CD4-positive, alpha-beta T cell treated with Interleukin-6 at 100 ng/mL for 8 hours (primary cell): ENCODE measurements at places on chromosomes 16 and 17.

- DNase-seq = no peak
Measured at GRCh38 chr16:67531247-67531646, 2.6 kb downstream of the RIPOR1 start.

DNA sequence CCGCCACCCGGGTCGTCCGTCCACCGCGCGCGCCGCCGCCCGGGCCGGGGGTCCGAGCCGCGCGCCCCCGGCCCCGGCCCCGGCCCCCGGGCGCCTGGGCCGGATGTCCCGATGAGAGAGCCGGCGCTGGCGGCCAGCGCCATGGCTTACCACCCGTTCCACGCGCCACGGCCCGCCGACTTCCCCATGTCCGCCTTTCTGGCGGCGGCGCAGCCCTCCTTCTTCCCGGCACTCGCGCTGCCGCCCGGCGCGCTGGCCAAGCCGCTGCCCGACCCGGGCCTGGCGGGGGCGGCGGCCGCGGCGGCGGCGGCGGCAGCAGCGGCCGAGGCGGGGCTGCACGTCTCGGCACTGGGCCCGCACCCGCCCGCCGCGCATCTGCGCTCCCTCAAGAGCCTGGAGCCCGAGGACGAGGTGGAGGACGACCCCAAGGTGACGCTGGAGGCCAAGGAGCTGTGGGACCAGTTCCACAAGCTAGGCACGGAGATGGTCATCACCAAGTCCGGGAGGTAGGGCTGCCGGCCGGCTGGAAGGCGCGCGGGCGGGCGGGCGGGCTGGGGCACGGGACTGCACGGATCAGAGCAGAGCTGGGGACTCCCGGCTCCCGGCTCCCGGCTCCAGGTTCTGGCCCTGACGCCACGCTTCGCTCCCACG is 548 bp downstream of the TBX2 start:
- no peak for DNase-seq

- no peak for DNase-seq
Measured at GRCh38 chr17:67059372-67059771, 15.0 kb downstream of the CACNG1 start.

GRCh38 chr16:86574646-86575045 is 3.7 kb upstream of the FOXL1 start:
- DNase-seq = no peak

DNA sequence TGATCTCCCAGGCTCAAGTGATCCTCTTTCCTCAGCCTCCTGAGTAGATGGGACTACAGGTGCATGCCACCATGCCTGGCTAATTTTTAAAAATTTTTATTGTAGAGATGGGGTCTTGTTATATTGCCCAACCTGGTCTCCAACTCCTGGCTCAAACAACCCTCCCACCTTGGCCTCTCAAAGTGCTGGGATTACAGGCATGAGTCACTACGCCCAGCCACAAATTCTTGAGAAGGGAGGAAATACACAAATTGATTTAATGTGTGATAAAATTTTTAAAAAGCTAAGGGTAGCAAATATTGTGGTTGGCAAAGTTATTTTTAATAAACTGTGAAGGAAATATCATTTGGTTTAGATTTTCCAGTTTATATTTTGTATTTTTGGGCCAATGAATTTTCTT is 9.6 kb downstream of the ITGAD start:
- no peak for DNase-seq

DNA sequence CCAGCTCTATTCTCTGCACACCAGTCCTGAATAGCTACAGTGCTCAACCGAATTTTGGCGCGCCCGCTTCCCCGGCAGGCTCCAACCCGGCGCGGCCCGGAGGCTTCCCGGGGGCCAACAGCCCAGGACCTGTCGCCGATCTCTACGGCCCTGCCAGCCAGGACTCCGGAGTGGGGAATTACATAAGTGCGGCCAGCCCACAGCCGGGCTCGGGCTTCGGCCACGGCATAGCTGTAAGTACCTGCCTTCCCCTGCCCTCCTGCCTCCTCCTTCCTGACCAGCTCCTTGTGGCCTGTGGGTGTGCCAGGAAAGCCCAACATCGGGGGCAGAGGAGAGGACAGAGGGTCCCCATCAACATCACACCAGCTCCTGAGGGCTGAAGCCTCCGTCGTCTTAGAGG is 70.2 kb downstream of the CCDC182 start:
- no peak for DNase-seq

GRCh38 chr16:27407133-27407532 is 5.2 kb downstream of the IL21R start:
- DNase-seq = no peak

DNA sequence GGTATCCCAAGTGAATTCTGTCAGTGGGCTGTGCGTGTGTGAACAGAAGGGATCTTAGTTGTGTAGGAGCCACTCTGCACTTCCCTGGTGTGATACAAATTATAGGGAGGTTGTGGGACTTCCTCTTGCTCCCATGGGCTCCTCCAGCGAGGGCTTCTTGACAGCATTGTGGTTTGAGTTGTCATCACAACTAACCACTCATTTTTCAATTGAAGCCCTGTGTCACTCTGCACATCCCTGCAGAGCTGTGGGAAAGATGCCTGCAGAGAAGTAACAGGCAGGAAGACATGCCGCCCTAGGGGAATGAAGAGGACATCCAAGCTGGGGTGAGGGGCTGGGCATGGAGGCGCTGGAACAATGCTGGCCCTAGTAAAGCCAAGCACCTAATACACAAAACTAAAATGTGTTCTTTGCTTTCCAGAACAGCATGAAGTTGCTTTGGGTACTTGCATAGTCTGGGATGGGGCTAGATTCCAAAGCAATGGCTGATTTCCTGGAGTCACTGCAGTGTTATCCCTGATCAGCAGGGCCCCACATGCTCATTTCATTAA is 692.5 kb downstream of the TOX3 start:
- no peak for DNase-seq

- peak; percentile 41 for DNase-seq
Measured at GRCh38 chr17:4498461-4499397, at the start of gene SPNS2. SPNS2 (plus strand) TSS chr17:4498881; CDS start chr17:4499048, 167 bp downstream.

GRCh38 chr16:35862242-35862641 is 2402.8 kb downstream of the TP53TG3F start:
- no peak for DNase-seq

DNA sequence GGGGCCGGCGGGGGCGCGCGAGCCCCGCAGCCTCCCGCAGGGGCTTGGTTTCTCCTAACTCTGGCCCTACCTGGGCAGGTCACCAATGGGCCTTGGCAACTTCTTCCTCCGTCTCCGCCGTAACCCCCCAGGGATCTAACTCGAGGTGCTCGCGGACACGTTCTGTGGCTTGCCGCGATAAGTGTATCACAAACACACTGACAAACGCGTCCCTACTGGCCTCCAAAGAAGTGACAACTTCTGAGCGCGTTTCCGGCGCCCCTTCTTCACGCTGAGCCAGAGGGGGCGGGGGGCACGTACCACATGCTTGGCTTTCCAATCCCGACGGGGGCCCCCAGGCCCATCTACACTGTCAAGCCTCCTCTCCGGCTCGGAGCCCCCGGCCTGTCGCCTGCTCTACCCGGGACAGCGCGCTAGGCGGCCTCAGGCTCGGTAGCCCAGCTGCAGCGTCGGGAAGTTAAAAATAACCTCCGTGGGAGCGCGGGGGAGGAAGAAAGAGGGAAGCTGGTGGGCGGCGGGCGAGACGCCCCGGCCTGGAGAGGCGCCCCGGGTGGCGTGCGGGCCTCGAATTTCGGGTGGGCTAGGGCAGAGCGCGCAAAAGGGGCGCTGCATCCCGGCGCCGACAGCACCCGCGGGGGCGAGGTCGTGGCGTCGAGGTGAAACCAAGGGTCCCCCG is 725 bp upstream of the SPHK1 start:
- DNase-seq = peak; percentile 12

DNA sequence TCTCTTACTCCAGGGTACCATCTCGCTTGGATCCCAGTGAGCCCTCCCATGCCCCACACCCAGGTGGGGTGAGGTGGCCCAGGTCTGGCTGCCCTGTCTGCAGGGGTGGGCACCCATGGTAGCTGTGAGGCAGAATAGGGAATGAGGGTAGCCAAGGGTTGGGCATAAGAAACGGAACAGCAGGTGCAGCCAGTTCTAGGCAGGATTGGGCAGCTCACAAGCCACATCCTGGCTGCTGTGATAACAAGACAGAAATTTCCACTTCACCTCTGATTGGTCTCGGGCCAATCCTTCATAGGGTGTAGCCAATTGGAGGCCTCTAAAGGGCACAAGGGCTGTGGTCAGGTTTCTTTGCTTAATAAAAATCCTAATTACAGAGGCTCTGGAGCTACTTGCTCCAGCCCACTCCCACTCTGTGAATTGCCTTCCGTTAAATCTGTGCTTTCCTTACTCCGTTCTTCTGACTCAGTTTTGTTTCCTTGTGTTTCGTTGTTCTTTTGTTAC is 1.5 kb upstream of the ARHGDIG start:
- DNase-seq = peak; percentile 31

- DNase-seq = peak; percentile 21
Measured at GRCh38 chr16:67857547-67858233, 10.2 kb upstream of the CENPT start.

GRCh38 chr17:63697341-63698286 is 2.3 kb downstream of the LIMD2 start:
- DNase-seq = peak; percentile 85

DNA sequence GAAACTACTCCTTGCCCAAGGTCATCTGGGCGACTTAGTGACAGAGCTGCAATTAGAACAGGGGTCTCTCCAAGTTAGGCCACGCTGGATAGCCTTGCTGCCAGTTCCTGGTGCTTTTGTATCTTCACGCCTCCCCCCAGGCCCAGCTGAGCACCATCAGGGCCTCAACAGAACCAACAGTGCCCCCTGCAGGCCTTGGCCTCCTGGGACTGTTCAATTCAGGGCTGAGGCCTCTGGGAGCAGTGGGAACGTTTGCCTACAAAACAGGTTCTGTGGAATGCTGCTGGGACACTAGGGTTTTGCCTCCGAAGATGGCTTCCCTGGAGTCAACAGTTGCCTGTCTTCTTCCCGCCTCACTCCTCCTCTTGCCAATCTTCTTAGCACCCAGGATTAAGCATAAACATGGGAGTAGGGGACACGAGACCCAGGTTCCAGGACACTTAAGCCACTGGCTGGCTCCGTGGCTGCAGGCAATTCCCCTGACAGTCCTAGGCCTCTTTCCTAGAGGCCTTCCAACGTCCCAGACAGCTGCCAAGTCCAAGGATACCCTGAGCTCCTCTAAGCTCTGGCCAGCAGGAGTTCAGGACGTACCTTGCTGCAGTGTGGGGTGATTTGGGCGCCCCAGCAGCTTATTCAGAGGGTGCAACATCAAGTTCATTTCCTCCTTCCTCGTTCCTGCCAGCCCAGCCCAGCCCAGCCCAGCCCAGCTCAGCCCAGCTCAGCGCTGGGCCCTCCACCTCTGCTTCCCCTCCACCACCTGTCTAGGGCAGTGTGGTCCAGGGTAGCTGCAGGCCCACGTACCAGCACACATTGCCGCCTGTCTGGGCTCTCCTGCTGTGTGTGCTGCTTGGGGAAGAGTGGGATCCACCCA is 246.6 kb upstream of the RPL38 start:
- peak; percentile 35 for DNase-seq

- no peak for DNase-seq
Measured at GRCh38 chr17:74484066-74484465, 17.6 kb downstream of the CD300A start.

- no peak for DNase-seq
Measured at GRCh38 chr17:29256735-29257466, 10.2 kb downstream of the CRYBA1 start.

DNA sequence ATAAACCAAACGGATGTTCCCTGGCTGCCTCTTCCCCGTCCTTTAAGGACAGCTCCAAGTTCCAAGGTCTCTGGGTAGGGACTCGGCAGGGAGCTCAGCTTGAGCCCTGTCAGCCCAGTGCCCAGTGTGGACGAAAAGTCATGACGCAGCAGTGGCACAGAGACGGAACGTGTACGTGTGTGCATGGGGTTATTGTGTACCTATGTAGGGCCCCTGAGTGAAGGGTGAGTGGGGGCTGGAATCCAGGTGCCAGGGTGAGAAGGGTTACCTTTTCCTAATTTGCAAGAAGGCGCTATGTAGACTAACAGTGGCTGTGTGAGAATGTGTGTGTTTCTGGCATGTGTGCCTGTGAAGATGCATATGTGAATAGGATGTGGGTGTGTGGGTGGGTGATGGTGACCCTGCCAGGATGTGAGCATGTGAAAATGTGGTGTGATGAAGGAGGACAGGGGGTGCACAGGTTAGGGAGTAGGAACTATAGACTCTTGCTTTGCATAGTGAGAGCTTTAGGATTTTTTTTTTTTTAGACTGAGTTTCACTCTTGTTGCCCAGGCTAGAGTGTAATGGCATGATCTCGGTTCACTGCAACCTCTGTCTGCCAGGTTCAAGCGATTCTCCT is 6.0 kb downstream of the SCN4A start:
- DNase-seq = peak; percentile 21

- no peak for DNase-seq
Measured at GRCh38 chr17:33945646-33946546, 309.2 kb upstream of the CCL2 start.

DNA sequence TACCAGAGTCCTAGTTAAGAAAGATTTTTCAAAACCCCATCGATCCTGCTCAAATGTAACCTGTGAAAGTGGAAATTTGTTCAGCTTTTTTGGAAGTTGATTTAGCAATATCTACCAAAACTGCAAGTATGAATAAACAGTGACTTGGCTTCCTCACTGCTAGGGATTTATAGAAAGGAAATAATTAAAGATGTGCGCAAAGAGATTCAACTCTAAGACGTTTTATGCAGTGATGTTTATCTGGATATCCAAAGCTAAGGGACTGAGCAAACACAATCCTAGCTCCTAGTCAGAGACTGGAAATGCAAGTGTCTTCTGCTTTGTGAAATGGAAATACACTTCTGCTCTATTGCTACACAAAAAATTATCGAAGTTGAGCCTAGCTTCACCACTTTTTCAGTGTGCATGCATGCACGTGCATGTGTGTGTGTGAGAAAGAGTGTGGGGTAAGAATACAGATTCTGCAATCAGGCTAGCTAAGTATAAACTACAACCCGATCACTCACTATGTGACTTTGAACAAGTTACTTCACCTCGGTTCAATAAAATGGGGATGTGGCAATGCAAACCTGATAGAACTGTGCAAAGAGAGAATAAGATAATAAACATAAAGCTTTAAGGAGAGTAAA is 52.1 kb upstream of the FOXF1 start:
- no peak for DNase-seq

GRCh38 chr16:27110524-27110896 is 43.8 kb downstream of the C16orf82 start:
- DNase-seq = no peak
